Stimulated activated CD4-positive, alpha-beta T cell treated with anti-CD3 and anti-CD28 coated beads, Interleukin-4, amount 100 ng/mL, for 48 hours (primary cell): ENCODE measurements at places on chromosomes 3 and 15.

DNA sequence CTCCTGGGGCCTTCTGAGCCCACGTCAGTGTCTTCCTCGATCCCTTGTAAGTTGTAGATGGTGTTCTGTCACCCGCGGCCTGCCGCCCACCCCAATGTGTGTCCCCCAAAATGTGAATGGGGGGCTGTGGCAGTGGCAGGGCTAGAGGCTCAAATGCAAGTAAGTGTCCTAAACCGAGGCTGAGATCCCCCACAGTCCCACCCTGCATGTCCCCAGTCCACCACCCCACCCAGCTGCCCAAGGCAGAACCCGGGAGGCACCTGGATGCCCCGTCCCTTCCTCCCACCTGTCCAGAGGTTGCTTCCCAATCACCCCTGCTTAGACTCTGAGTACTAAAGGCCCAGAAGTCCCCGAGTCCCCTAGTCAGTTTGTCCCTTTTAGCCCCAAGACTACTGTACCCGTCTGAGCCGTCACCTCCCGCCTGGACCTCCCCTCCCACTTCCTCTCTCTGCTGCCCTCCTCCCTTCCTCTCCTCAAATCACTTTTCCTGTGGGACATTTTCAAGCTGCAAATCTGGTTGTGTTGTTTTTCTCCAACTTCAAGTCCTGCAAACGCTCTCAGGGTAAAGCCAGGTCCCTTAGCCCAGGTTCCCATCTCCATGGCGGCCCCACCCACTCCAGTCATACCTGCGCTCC, 11.8 kb upstream of the PLXND1 start:
- no peak for DNase-seq

- no peak for DNase-seq
Observed at GRCh38 chr3:186946756-186947375, 16.5 kb downstream of the ST6GAL1 start.

GRCh38 chr15:65902373-65902772, 33.1 kb downstream of the RAB11A start:
- DNase-seq: no peak

DNA sequence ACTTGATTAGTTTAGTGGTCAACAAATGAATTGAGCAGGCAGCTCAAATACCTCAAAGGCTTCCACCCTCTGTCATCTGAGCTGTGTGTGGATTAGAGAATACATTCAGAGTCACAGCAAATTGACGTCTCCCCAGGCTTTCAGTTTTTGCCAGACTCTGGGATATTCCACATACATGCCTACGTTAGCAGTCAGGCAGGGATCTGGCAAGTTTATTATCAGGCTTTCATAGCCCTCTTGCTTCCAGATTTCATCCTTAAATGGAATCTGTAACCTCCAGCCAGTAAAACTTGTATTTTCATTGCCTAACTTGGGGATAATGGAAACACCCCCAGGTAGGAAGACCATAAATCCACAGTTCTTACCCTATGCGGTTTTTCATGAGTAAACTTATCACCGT, 115.9 kb downstream of the RASA2 start:
- DNase-seq: no peak

DNA sequence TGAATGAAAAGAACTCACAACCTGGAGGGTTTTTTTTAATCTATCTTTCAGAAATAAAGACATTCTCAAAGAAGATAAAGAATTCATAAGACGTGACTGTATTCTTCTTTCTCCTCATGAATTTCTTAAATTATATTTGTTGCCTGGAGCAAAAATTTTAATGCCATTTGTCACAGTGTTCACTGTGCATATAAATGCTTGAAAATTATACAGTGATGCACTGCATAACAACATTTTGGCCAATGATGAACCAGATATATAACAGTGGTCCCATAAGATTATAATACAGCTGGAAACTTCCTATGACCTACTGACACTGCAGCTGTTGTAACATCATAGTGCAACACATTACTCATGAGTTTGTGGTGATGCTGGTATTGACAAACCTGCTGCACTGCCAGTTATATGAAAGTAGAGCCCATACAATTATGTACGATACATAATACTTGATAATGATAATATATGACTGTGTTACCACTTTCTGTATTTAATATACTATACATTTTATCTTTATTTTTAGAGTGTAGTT, 67.3 kb downstream of the P2RY1 start:
- DNase-seq: no peak

DNA sequence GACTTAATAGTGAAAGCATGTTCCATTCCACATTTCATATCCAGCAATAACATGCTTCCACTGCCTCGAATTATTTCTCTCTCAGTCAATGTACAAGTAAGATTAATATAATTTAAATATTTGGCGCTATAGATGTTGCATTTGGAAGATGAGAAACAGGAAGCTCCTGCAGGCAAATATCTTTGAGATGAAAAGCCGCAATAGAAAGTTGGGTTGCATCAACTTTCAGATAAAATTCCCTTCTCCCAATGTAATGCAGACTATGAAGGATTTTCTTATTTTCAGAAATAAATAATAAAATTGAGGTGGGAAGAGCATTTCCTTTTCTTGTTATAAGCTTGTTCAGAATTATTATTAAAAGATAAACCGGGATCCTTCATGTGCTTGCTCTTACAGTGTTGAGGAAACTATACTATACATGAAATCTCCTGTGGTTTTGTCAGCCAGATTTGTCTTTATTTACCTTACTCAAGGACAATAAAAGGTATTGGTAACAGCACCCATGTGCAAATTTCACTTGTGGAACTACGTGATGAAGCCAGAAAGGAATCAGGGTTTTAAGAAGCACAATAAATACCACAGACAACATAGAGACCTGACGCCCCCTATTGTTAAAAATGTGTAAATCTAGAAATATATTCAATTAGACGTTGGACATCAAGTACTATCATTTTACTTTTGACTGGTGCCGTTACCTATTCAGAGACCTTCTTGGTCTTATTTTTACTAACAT, 307.0 kb downstream of the ARPP21 start:
- no peak for DNase-seq

DNA sequence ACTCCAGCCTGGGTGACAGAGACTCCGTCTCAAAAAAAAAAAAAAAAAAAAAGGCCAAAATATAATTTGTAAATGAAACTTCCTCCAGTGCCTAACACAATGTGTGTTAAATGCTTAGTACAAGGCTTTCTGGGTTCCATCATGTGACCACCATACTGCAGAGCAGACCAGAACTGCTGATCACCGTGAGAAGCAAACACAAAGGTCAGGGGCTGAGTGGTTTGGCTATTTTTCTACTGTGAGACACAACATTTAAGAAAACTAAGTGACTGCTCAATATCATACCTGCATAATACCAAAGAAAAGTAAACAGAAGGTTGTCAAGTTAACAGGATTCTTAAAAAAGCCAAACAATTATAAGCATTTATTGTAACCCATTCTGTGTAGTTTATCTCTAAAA, 13.2 kb downstream of the ABCC5 start:
- no peak for DNase-seq

DNA sequence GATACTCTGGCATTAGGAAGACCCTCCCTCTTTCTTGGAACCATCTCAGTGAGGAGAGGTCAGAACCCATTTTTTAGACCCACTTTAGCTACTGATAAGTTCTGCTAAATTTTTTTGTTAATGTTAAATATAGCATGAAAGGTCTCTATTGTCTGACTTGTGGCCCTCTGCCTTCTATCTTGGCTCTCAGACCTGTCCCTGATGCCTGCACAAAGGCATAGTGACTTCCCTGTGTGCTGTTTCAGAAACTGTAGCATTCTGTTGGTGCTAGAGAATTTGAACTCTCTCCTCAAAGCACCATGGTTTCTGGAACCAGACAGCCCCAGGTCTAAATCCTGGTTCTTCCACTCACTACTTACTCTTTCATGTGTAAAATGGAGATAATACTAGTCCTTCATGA, 15.4 kb downstream of the MAPKBP1 start:
- DNase-seq: no peak

DNA sequence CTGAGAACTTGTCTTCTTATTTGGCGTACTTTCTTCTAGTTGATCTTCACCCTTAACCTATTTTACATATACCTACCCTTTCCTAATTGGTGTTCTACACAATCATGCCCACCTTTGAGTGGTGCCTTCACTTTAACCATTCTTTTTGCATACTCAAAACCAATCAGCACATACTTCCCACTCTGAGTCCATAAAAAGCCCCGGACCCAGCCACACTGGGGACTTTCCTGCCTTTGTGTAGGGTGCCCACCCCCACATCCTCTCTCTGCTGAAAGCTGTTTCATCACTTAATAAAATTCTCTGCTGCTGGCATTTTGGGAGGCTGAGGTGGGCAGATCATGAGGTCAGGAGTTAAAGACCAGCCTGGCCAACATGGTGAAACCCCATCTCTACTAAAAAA, 15.9 kb upstream of the CHST2 start:
- DNase-seq: no peak

GRCh38 chr3:110881069-110881468, 190.5 kb upstream of the NECTIN3 start:
- DNase-seq: no peak

- DNase-seq: no peak
Observed at GRCh38 chr3:145089337-145089736, 1071.6 kb downstream of the PLOD2 start.

- DNase-seq: peak; percentile 70
Observed at GRCh38 chr3:150737874-150738679, 24.9 kb downstream of the SIAH2 start.
